ENCODE measurements at places on chromosomes 6 and 20.

DNA sequence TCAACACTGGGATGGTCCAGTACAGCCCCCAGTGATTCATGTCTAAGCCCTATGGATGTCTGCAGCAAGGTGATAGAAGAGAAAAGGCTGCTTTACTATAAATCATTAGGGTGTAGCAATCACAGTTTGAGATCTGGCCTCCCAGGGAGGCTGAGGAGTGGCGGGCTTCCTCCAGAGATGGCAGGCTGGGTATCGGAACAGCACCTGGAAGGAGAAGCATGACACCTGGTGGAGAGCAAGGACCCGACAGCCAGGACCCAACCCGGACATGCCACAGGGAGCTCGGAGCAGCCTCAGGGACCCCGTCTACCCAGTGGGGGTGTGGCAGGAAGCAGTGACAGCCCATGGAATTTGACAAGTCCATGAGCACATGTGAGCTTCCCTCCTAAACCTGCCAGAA is 114.8 kb upstream of the CD93 start:
- peak; percentile 8 for DNase-seq

DNA sequence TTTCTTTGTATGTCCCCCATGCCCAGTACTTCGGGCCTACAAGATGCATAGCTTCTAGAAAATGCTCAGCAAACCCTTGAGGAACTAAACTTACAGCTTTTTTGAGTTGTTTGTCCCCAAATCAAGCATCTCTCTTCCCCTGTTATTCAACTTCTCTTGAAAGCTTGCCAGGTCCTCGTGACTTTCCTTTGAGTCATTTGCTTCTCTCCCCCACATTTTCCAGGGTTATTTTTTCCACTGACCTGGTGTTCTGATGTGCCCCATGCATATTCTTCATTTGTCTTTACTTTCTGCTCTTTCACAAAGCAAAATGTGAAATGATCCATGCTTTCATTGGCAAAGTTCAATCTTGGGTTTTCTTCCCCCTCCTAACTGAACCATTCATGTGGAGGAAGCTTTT is 204.8 kb downstream of the TFAP2A start:
- no peak for DNase-seq

- no peak for DNase-seq
Measured at GRCh38 chr20:34703424-34704176, 544 bp upstream of the TP53INP2 start.

GRCh38 chr6:2695454-2696095 is 55.1 kb downstream of the MYLK4 start:
- DNase-seq, result peak; percentile 22

Measured in Panc1 (cell line).